Thymus (tissue), 14 donors: ENCODE measurements at places on chromosomes 1 and 21.
A peak's percentile ranks its signal among the peaks of the same experiment; 100 is the strongest.

- DNase-seq, result peak; percentile 2
These were observed 895 bp upstream of the UBR4 start for GRCh38 chr1:19210772-19211549.

DNA sequence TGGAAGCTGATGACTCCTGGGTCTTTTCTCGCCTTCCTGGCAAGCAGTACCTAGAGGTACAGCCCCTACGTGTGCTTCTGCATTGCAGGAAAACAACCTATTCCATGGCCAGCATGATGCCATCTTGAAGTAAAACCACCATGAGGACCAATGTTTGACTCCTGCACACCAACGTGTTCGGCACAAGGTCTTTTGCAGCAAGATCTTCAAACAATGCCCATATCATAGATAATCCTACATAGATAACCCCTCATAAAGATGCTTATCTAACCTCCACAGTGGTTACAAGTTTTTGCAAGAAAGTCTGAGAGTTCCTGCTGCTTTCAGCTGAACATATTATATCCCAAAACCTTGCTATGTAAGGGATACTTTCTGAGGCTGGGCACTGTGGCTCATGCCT lies 141.1 kb upstream of the MAP1LC3C start:
- no peak for DNase-seq

GRCh38 chr1:67213164-67213563 lies 46.9 kb downstream of the IL23R start:
- DNase-seq, result no peak

GRCh38 chr21:44533891-44534627 lies 5.9 kb downstream of the KRTAP10-1 start:
- no peak for DNase-seq

- no peak for DNase-seq
These were observed 33.7 kb downstream of the ZYG11B start for GRCh38 chr1:52759908-52760307.
